ENCODE measurements at places on chromosomes 13 and 19.

DNA sequence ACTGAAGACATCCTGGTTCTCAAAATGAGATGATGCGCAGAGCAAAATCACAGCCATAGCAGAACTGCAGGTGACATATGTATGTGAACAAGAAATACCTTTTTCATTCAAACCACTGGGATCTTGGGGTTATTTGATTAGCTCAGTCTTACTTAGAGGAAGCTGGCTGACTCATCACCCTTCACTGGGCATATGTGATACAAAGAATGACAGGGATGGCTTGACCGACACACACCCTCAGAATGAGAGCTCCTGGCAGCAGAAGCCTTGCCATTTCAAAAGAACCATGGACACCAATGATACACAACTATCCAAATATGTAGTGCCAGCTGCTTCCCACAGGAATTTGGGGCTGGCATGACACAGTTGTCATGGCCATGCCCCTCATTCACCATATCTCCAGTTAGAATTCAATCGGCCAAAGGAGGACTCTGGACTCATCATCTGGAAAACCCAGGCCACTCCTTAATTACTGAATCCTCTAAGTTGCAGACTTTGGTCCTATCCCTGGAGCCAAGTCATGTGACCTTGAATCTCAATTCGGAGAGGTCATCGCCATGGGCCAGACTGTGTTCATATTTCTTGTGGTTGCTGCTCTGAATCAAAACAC, 115.8 kb downstream of the KATNAL1 start:
- DNase-seq, result peak; percentile 45

DNA sequence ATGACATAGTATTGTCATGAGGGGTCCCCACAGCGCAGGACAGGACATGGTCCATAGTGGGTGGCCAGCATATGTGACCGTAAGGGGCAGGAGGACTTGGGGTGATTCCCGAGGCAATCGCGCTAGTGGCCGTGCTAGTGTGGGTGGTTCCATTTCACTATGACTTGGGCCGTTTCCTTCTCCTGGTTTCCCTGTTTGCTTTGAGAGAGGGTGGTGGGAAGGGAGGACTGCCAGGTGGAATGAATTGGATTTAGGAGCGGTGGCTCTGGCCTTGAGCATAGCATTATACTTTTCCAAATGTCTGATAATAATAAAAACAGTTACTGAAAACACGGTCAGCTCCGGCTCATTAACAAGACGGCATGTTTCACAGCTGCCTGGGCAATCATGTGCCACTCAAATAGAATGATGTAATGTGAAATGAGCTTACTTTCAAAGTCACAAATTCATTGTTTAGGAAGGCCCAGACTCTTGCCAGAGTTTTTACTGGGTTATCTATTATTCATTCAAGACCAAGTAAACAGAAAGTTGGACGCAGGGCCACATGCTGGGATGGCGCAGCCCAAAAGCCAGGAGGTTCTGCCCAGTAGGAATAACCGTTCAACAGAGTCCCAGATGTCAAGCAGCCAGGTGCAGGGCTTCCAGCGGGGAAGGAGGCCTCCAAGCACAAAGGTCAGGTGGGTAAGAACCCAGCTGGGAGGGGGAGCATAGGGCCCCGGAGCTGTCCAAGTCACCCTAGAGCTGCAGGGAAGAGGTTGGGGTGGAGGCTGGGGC, 19.6 kb upstream of the SLC15A1 start:
- no peak for DNase-seq

DNA sequence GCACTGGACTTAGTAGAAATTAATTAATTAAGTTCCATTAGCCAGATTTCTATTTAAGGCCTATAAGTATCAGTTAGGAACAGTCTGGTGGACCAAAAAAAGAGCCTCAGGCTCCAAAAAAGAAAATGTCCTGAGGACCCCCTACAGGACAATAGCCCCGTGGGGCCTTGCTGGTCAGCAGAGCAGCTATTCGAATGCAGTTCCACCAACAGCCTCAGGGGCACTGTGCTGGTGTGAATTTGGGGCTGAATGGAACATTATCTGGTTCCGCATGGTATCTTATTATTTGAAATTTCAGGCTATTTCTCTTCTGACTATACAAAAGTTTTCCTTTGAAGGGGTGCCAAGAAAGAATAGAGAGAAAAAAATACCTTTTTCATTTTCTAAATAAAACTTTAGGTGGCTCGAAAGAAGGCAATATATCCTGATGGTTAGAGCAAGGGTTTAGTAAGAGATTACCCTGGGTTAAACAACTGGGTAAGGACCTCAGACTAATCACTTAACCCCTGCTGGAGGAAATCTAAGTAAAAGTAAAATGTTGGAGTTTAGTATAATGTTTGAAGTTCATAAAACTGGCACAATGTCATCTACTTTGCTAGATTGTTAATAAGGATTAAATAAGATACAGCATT, 147.2 kb downstream of the MIPEP start:
- no peak for DNase-seq

DNA sequence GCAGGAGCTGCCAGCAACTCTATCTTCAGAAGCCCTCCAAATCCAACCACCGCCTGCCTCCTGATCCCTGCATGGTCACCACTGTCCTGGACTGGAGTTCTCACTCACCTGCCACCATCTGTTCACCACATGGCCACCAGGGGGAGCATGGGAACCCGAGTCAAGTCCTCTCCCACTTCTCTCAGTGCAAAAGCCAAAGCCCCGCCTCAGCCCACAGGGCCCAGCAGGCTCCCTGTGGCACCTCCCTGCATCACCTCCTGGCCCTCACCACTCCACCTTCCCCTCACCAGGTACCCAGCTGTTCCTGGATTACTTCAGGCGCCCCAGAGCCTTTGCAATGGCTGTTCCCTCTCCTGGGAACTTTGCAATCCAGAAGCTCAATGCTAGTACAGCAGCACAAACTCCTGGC, 5.3 kb downstream of the DHPS start:
- peak; percentile 67 for DNase-seq

DNA sequence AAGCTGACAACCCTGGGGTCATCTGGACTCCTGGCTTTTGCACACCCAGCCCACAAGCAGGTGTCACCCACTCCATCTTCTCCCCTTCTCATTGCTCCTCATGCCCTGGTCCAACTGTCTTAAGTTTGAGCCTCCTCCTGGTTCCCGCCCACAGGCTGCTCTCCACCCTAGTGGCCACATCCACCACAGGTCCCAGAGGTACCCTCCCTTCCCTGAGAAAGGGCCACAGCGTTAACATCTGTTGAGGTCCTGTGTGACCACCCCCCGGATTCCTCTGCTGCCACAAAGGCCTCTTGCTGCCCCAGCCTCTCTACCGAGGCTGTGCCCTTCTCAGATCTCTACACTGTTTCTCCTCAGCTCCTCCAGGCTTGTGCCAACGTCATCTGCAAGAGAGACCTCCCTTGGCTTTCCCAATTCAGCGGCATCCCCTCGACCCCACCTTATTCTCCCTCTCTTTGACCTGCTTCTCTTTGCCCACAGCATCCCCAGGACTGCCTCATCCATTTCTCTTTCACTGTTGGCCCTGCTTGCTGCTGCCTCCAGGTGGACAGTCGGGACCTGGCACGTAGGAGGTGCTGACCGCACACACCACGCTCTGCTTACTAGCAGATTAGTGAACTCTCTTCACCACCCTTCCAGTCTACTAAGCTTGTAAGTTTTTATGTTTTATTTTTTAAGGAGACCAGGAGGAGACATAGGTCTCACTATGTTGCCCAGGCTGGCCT, 33.3 kb downstream of the SUGP2 start:
- peak; percentile 11 for DNase-seq

- DNase-seq, result peak; percentile 12
Measured at GRCh38 chr13:27203854-27204253, 32.2 kb upstream of the USP12 start.

DNA sequence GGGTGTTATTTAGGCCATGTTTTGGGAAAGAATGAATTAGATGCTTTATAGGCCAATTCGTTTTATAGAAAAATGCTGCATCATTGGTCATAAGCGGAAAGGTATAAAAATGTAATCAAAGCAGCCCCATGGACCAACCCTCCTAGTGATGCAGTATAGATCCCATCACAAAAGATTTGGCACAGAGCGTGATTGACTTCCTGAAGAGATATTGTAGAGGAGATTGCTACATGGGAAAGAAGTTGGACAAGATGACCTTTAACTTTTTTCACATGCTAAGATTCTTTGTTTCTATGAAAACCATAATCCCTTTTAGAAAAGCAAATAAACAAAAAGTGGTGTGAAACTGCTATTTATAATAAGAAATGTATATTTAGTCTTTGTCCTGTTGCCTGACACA, 136.5 kb upstream of the FNDC3A start:
- no peak for DNase-seq

DNA sequence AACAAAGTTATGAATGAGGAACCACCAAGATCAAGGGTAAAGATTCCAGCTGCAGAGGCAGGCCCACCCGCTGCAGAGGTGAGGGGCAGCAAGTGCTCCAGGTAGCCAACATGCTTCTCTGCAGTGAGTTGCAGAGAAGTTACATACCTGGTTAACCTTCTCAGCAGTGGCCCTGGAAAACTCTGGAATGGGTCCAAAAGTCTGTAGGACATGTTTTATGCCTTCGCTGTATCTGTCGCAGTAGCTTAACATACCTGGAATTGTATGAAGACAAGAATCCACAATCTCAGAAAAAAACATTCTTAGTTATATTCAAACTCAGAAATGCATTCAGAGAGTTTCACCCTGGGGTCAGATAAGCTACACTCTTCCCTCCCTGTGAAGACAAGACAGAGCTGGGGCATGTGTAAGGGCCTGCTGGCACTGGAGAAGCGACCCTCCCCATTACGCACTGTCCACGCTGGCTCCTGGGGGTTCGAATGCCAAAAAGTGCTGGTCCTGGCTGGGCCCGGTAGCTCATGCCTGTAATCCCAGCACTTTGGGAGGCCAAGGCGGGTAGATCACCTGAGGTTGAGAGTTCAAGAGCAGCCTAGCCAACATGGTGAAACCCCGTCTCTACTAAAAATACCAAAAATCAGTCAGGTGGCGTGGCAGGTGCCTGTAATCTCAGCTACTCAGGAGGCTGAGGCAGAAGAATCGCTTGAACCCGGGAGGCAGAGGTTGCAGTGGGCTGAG, 121.0 kb downstream of the CRYL1 start:
- DNase-seq, result no peak

Measured in AG10803 (cell line).